ENCODE measurements at places on chromosomes 11 and 22.

DNA sequence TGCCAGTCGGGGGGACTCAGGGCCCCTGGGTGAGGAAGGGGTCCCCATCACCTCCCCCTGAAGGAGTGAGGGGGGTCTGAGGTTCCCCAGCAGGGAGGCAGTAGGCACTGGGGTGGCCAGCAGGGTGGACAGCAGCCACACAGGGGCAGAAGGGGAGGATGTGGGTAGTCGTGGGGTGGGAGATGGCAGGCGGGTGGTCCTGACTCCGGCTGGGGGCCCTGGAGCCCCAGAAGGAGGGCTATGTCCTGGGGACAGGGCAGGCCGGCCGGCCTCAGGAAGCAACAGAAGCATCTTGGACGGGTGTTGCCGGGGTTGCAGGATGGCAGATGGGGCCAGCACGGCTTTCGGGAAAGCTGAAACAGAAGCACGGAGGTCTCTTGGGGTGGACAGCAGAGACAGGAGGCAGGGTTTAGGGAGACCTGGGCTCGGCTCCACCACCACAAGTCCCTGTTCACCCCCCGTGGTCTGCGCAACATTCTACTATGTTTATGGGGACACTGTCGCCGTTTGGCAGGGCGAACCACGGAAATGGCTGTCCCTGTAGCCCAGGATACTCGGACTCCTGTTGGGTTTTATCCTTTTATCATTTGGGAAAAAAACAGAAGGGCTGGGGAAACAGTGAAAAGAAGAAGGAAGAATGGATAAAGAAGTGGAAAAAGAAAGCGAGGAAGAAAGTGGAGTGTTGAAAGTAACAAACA, 14.1 kb downstream of the VWCE start:
- no peak for DNase-seq

DNA sequence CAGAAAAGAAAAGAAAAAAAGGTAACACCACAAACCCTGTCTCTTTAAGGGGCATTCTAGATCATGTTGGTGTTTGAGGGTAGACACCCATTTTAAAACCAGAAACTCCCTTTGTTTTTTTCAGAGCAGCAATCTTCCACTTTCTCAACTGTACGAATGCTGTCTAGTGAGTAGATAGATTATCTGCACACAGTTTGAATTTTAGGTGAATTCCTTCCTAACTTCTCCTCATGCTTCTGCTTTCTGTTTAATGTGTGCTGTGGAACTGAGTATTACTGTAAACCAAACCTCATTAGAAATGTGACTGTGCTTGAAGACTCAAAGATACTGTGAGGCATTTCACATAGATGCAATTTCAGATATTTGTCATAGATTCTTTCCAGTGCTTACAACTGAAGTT, 102.4 kb downstream of the PRMT3 start:
- DNase-seq, result no peak

- no peak for DNase-seq
Observed at GRCh38 chr11:126740846-126741245, 259.7 kb downstream of the KIRREL3 start.

- no peak for DNase-seq
Observed at GRCh38 chr11:95776859-95777258, 12.7 kb downstream of the FAM76B start.

- no peak for DNase-seq
Observed at GRCh38 chr22:34427436-34427835, 507.2 kb upstream of the LARGE1 start.

- no peak for DNase-seq
Observed at GRCh38 chr22:43006753-43007152, 8.2 kb downstream of the PACSIN2 start.

DNA sequence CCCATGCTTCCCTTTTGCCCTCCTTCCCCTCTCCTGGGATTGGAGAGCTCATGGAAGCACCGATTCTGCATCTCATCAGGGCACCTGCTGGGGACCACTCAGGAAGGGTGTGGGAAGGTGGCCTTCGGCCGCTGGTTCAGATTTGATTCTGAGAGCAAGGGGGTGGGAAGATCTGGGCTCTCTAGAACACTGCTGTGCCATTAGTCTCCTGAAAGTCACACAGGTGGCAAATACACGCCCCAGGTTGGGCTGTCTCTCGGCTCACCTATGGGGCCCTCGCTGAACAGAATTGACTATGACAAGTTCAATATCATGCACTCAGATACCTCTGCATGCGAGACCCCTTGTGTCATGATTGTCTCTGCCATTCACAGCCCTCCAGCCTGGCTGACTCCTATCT, 12.8 kb upstream of the APOBEC3A start:
- DNase-seq, result no peak

- no peak for DNase-seq
Observed at GRCh38 chr11:44226945-44227344, 83.0 kb downstream of the ALX4 start.

- no peak for DNase-seq
Observed at GRCh38 chr11:121807051-121807450, 309.0 kb downstream of the BLID start.

DNA sequence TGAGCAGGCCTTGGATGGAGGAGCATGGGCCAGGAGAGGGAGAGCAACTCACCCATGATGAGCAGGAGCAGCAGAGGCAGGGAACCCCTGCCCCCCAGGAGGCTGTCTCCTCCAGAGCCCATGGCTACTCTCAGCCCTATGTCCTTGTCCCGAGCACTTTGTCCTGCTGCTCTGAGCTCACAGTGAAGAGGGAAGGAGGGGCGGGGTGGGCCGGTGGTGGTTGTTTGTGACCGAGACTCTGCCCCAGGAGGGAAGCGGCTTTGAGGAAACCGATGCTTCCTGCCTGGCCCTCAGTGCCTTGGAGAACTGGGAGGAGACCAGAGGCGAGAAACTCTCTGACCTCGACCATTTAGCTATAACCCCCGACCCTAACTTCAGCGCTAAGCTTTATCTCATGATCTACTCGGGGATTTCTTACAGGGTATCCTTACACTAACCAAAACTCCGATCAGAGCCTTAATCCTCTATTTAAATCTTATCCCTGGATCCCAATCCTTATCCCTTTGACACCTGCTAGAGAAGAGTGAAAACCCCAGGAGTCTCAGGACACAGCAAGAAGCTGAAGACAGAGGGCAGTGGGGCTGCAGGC, at the start of gene ROBO4:
Gene ROBO4 (minus strand): TSS at position 192 of the 589 bp plus-strand sequence. CDS start 70 bp downstream, at position 122.
- DNase-seq, result no peak

DNA sequence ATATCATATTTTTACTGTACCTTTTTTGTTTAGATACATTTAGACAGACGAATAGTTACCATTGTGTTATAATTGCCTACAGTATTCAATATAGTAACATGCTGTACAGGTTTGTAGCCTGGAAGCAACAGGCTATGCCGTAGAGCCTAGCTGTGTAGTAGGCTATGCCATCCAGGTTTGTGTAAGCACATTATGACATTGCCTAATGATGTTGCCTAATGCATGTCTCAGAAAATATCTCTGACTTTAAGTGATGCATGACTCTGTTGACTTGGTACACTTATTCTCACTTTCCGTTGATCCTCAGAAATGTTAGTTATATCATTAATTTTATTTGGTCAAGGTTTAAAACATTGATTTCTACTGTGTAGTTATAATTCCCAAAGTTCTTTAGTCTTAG, 39.9 kb downstream of the OR2AT4 start:
- DNase-seq, result no peak

GRCh38 chr11:69380921-69381581, 87.1 kb downstream of the MYEOV start:
- no peak for DNase-seq

GRCh38 chr11:128506999-128507611, 80.3 kb downstream of the ETS1 start:
- peak; percentile 92 for DNase-seq

GRCh38 chr11:107720303-107720774, 8.5 kb upstream of the SLN start:
- DNase-seq, result no peak

GRCh38 chr22:26756675-26757293, 99.4 kb downstream of the MIAT start:
- no peak for DNase-seq

DNA sequence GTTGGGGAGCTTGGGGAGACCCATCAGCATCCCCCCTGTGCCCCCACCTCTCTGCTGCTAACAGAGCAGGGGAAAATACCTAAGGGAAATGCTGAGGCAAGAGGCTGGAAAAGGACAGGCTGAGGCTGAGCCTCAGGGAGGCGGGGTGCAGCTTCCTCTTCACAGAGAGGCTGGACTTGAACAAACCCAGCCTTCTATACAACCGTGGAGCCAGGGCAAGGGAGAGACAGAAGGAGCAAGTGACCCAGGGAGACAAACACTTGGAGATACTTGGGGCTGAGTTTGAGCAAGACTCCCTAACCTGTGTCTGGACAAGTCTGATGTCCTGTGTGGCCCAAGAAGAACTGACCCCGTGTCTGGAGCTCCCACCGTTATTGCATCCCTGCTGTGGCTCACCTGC, at the start of gene SLCO2B1:
Gene SLCO2B1 (plus strand): TSS at position 229 of the 400 bp plus-strand sequence. CDS start 275 bp downstream, outside the sequence.
- no peak for DNase-seq

DNA sequence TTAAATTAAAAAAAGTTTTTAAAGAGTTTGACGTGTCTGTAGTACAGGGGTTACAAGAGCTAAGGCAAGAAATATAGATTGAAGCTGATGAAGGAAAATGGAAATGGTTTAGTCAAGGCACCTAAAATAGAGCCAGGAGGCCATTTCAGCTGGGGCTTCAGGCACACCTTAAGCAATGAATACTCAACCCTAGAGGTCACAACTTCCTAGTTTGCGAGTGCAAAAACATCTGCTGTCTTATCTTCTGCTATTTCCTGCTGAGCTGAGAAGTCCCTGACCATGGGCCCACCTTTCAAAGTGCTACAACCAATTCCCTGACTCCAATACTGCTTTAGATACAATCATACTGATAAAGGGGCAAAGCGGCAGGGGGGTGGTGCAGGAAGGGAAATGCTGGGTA, 87.4 kb downstream of the DLG2 start:
- no peak for DNase-seq

- no peak for DNase-seq
Observed at GRCh38 chr11:114984611-114985163, 306.4 kb downstream of the NXPE2 start.

- DNase-seq, result no peak
Observed at GRCh38 chr11:10686311-10686710, 7.2 kb downstream of the IRAG1 start.

- DNase-seq, result no peak
Observed at GRCh38 chr22:44736581-44737405, 15.6 kb upstream of the ARHGAP8 start.

GRCh38 chr11:27705873-27706820, 5.9 kb upstream of the BDNF start:
- no peak for DNase-seq

GRCh38 chr22:17477391-17477833, 85.9 kb upstream of the SLC25A18 start:
- no peak for DNase-seq

GRCh38 chr11:24509114-24509513, 12.3 kb downstream of the LUZP2 start:
- no peak for DNase-seq

DNA sequence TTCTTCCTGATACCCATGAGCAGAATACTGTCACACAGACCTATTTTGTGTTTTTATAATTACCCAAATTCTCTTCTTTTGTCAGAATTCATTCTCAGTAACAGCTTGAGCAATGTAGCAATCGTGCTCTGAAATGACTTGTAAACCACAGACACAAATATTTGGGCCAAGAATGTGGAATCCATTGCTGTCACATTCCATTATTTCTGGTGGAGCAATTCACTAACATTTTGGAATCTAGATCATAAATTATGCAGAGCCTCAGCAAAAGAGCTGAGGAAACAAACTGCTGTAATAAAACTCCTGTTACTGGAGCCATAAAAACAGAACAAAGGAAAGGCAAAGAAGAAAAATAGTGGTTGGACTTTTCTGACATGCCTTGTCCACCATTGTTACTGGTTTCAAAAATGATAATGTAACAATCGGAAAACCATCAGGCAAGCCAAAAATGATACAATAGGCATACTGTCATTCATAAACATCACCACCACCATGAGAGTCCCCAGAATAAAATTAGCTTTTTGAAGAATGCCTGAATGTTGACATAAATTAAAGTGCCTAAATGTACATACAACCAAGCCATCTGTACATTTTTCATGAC, 223.4 kb upstream of the PITPNB start:
- peak; percentile 75 for DNase-seq

GRCh38 chr22:30047364-30047738, 32.9 kb upstream of the HORMAD2 start:
- DNase-seq, result no peak

DNA sequence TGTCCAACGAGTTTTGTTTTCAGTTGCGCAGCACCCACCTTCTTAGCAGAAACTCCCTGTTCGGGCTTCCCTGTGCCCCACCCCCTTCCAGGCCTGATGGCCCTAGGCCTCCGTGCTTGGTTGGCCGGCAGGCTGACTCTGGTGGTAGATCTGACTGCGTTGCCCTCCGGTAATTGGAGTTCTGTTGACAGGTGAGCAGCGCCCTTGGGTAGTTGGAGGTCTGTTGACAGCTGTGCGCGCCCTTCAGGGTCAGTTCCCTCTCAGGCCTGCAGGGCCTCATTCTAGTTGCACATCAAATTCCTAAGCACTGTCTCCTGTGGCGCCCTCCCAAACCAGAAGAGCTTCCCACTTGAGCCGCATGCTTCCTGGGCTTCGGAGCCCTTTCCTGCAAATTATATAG, 776 bp downstream of the DGCR6 start:
- DNase-seq, result no peak

- DNase-seq, result no peak
Observed at GRCh38 chr11:43382614-43383013, 23.9 kb downstream of the TTC17 start.

- DNase-seq, result no peak
Observed at GRCh38 chr11:120586728-120587127, 75.2 kb downstream of the GRIK4 start.

GRCh38 chr11:73227571-73228211, 9.6 kb downstream of the P2RY2 start:
- DNase-seq, result no peak

DNA sequence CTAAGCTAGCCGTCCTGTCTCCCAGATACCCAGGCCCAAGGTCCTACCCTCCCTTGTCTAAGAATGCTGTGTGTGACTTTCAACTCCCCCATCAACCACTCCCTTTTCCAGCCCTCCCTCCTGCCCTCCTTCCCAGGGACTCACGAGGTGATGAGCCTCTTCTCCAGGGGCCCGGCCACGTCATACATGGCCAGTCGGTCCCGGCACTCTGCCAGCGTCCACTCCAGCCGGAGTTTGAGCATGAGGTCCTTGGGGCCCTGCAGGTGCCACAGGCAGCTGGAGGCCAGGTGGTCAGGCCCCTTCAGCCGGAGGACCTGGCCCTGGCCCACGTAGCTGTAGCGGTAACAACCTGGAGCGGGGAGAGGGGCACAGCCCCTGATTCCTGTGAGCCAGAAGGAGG, 20.1 kb downstream of the TMPRSS6 start:
- DNase-seq, result no peak

DNA sequence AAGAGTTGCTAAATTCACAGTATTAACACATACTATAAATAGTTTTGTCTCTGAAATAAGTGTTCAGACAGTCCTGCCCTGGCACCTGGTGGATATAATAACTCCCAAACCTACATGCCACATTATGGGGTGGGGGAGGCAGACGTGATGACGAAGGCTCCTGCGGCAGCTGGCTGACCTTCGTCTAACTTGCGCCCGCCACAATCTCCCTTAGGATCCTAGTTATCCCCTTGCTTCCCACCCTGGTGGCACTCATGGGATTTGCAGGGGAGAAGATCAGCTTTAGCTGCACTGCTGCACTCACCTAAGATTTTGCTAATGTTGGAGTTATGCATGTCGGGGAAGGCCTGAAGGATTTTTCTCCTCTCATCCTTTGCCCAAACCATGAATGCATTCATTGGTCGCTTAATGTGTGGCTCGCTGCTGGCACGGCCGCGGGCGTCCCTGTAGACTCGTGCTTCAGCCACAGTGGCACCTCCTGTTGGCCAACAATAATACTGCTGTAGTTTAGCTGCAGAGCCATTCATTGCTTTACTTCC, 367.6 kb downstream of the SOX6 start:
- no peak for DNase-seq

Data from AG04450 (cell line).